DND-41 (cell line): ENCODE measurements at places on chromosomes 5 and 9.

GRCh38 chr5:62974623-62975022 is 396.0 kb downstream of the LRRC70 start:
- DNase-seq: no peak

- no peak for DNase-seq
These were observed 44.9 kb upstream of the CDH18 start for GRCh38 chr5:20032896-20033295.

DNA sequence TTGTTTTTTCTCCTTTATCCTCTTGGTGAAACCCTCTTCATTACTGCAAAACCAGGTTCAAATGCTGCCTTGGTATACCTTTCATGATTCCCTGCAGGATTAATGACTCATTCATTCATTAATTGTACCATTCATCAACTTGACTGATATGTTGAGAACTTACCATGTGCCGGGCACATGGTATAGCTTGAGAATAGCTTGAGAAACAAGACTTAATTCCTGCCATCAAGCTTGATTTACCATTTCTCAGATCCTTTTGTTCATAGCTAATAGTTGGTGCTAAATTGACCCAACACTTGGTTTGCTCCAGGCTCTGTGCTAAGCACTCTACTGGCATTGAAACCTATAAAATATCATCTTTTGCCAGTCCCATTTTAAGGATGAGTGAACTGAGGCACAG is 165.7 kb downstream of the YIPF5 start:
- DNase-seq: no peak

GRCh38 chr5:170261528-170262043 is 28.8 kb downstream of the C5orf58 start:
- DNase-seq: no peak

DNA sequence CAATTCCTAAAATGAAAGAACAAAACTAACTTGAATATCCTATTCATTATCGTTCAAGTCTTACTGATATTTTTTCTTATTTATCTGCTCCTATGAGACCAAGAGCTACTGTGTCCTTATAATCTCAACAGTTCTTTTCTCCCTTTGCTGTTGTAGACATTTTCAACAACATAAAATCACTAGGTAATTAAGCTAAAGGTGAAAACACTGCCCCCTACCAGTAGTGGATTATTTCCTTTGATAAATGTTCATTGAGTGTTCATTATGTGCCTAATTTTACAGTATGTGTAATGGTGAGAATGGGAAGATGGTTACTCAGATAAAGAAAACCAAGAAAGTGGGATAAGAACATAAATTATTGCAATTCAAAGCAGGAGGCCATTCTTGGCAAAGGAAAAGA is 41.4 kb upstream of the PAPPA start:
- DNase-seq: no peak

DNA sequence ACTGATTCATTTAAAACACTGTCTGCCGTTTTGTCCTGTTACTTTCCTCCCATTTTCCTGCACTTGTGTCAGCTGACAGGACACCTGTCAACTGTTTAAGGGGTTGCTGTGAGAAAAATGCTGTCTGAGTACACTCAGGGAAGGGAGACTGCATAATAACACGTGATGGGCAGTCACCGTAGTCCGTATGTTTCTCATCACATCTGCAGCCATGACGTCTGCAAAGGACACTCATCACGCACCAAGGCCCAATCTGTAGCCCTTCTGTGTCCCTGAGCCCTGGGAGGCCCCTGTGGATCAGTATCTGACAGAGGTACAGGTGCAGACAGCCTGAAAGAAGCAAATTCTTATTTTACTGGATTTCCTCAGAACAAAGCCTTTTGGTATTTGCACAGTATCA is 396.3 kb downstream of the YTHDC2 start:
- no peak for DNase-seq

DNA sequence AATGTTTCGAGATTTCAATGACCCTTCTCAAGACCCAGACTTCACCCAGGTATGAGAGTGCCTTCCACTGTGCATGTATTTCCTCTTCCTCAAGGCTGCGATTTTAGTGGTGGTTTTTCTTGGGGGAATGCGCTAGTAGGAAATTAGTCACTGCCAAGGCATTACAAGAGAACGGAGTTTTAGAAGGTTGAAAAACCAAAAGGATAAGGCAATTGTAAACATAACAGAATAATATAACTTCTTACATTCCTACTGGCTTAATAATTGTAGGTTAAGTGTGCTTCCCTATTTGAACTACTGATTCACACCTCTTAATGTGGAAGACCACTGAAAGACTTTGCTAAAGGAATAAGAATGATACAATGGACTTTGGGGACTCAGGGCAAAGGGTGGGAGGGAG is 38.9 kb downstream of the ACO1 start:
- no peak for DNase-seq

DNA sequence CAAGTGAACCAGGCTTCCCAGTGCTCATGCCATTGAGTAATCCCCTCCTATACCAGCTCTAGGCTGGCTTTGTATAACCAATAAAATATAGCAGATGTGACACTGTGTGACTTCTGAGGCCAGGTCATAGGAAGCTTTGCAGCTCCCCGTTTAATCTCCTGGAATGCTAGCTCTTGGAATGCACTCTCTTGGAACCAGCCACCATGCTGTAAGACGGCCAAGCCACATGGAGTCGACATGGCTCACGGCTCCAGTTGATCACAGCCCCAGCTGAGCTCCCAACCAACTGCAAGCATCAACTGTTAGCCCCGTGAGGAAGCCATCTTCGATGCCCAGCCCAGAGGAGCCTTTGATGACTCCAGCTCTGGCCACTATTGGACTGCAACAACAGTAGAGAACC is 74.5 kb downstream of the SH3TC2 start:
- no peak for DNase-seq

GRCh38 chr5:95822043-95822541 is 434 bp downstream of the GLRX start:
- peak; percentile 77 for DNase-seq

- no peak for DNase-seq
These were observed 5.2 kb downstream of the CFAP77 start for GRCh38 chr9:132415181-132415580.

GRCh38 chr5:69494452-69494851 is 1.9 kb downstream of the OCLN start:
- no peak for DNase-seq

DNA sequence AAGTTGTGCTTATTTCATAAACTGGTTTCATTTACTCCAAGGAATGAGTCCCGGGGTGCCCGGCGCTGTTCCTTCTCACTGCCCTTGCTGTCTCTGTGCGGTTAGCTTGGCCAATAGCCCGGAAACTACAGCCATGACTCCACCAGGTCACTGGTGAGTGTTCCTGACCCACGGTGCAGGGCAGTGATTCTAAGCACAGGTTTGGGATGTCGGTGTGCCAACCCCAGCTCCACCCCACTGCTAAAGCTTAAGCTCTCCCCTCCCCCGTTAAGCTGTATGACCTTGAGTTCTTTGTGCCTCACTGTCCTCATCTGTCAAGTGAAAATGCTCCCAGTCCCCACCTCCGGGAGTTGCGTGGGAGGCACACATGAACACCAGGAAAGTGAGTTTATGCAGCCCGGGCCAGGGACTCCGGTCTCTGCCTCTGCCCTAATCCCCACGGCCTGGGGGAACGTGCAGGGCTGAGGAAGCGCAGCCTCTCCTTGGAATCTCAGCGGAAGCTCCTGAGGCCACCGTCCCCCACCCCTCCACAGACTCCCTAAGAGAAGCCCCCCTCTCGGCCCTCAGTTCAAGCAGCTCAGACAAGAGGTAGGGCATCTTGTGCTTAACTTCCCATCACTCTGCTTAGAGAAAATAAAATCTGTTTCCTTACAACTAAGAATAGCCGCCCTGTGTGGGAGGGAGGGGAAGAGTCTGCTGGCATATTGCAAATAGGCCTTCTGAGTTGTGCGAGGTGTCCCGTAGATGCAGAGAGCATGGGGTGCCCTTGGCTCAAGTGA is 92.0 kb upstream of the RAI14 start:
- DNase-seq: no peak

GRCh38 chr9:109600142-109600541 is 102.0 kb upstream of the PTPN3 start:
- no peak for DNase-seq

DNA sequence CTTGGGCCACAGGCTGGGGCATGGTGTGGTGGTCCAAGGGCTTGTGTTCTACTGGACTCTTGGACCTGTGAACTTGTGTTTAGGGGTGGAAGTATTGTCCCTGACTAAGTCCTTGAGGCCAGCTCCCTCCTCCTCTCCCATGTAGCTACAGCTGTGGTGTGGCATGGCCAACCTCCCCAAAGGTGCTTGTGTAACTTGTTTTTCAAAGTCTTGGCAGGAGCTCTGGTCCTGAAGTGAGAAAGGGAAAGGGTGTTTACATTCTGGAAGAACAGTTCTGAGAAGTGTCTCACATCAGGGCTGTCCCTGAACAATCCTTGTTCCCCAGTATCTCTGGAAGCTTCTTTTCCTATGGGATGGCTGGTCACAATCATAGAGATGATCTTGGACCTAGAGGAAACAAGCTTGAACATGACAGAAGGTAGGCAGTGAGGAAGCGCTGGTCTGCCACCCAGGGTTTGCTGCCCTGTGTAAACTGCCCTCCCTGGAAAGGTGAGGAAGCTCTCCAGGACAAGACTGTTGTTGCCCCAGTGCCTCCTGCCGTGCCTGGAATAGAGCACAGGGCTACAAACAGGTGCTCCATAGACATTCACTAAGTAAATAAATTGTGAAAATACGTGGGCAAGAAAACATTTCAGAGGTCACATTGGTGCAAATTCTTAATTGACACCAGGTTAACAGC is 64.6 kb upstream of the KLF9 start:
- DNase-seq: no peak

- DNase-seq: no peak
These were observed 1.5 kb upstream of the TTC39B start for GRCh38 chr9:15308511-15308910.

GRCh38 chr5:172913117-172913850 is 45.9 kb upstream of the RPL26L1 start:
- DNase-seq: no peak

- no peak for DNase-seq
These were observed 25.0 kb upstream of the IL17B start for GRCh38 chr5:149403923-149404745.

GRCh38 chr5:31492869-31493268 is 39.0 kb downstream of the DROSHA start:
- DNase-seq: no peak

DNA sequence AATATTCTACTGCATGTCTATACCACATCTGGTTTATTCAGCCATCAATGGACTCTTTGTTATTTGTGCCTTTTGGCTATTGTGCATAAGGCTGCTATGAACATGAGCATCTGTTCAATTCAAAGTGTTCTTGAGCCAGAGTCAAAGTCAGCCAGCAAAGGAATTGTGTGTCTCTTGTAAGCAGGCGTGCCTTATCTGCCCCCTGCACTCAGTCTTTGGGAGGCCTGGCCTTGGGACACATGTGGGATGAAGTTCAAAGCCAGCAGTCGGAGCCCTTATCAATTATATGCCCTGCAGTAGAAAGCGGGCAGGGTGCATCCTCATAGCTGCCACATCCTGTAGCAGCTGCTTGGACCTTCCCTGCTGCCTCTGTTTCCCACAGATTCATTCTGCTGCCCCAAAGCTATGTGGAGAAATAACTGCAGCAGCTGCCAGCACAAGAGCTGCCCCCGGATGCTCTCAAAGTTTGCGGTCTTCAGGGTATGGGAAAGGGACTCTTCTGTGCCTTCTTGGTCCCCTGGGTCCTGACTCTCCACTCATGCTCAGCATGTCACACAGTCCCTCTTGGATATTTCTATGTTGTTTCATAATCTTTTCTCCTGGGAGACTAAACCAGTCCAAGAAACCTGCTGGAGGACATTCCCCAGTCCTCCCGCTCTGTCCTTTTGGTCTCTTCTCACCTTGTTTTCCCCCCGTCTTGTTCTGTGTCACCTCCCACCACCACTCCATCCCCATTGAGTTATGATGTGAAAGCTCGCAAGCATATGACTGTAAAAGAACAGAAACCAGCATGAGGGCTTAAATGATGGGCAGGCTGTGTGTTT is 35.9 kb downstream of the STOM start:
- no peak for DNase-seq

DNA sequence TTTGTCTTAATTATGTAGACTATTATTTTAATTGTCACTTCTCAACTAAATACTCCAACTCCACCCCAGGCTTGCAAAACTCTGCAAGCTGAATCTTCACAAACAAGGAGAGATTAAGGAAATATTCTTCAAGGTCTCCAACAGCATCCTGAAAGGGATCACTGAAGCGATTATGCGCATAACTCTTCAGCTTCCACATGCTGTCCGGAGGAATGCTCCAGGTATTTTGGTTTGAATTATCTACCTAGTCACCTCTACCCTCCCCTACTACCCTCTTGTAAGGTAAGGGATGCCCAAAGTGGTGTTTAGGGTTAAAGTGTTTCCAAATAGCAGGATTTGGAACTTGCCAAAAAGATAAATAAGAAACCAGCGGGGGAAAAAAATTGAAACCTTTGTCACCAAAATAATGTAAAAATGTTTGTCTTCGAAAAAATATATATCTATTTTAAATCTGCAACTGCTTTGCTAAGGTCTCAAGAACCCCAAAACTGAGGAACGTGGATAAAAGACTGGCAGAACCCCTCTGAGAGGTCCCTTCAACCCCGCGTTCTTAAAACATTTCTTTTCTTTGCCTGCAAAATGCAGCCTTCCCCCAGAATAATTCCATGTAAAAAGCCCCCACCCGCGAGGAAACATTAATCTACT is 11.6 kb downstream of the PTCH1 start:
- no peak for DNase-seq

- DNase-seq: no peak
These were observed 30.7 kb downstream of the DNM1 start for GRCh38 chr9:128233817-128234406.

DNA sequence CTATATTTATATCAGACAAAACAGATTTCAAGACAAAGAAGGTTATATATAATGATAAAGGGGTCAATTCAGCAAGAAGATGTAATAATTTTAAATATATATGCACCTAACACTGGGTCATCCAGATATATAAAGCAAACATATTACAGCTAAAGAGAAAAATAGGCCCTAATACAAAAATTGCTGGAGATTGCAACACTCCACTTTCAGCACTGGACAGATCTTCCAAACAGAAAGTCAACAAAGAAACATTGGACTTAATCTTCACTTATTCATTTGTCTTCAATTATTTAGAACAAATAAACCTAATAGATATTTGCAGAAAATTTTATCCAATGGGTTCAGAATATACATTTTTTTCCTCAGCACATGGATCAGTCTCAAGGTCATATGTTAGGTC is 45.8 kb downstream of the MEIKIN start:
- DNase-seq: no peak

- peak; percentile 19 for DNase-seq
These were observed 100.7 kb downstream of the CDC42SE2 start for GRCh38 chr5:131364507-131365050.

- no peak for DNase-seq
These were observed 68.4 kb downstream of the RASGEF1C start for GRCh38 chr5:180140571-180140970.

- DNase-seq: no peak
These were observed 509.1 kb downstream of the DTWD2 start for GRCh38 chr5:118479285-118479684.

DNA sequence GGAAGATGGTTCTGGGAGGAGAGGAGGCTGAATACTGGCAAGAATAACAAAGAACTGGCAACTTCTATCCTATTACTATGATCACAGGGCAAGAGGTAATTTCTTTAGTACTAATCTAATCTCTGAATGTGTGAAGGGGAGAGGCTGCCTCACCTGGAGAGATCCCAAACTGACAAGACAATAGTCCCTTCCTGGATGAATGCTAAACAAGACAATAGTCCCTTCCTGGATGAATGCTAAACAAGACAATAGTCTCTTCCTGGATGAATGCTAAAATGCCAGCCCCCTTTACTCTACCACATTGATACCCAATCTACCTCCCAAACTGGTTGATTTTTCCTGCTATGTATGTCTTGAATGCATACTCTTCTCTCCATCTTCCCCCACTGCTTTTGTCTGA is 145.2 kb downstream of the SIL1 start:
- DNase-seq: no peak
